Activated T-cell treated with anti-CD3 and anti-CD28 coated beads, Interleukin-2, amount 50 U/mL, for 72 hours (primary cell): ENCODE measurements at places on chromosomes 2 and 18.

GRCh38 chr18:9737472-9738121 lies 29.5 kb downstream of the RAB31 start:
- DNase-seq = no peak

GRCh38 chr2:111208639-111209038 lies 87.9 kb downstream of the BCL2L11 start:
- DNase-seq = no peak

GRCh38 chr2:181077128-181077709 lies 96.8 kb downstream of the UBE2E3 start:
- DNase-seq = peak; percentile 40

DNA sequence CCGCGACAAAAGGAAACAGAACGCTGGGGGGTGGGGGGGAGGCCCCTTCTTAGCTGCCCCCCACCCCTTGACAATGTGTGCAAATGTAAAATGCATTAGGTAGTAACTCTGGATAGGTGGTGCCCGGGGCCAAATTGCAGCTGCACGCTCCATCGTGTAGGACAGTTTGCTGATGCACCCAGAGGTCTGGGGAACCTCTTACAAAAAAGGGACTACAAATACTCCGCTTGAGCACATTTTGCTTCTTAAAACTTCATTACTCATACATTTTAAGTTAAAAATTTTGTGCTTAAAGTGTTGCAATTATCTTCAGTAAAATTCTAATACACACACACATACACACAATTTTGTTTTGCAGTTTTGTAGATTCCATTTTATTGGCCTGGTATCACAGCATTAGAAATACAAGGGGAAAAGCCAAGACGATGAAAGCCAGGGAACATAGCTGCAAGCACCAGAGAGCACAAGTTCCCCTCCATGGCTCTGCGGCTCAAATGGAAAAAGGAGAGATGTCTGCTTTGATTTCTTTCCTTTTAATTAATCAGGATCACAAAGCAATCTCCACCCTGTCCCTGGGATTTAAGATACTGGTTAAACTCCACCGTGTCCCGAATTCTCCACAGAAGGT lies 582.1 kb downstream of the ZEB2 start:
- no peak for DNase-seq

- no peak for DNase-seq
Observed at GRCh38 chr2:31440764-31441163, 26.2 kb upstream of the XDH start.

- no peak for DNase-seq
Observed at GRCh38 chr18:43719267-43719795, 442.0 kb upstream of the SYT4 start.

GRCh38 chr2:144833075-144833637 lies 313.2 kb upstream of the ZEB2 start:
- DNase-seq = no peak

- no peak for DNase-seq
Observed at GRCh38 chr2:207258263-207258991, 92.7 kb upstream of the KLF7 start.

GRCh38 chr2:190511104-190511503 lies 23.4 kb downstream of the NEMP2 start:
- DNase-seq = no peak

DNA sequence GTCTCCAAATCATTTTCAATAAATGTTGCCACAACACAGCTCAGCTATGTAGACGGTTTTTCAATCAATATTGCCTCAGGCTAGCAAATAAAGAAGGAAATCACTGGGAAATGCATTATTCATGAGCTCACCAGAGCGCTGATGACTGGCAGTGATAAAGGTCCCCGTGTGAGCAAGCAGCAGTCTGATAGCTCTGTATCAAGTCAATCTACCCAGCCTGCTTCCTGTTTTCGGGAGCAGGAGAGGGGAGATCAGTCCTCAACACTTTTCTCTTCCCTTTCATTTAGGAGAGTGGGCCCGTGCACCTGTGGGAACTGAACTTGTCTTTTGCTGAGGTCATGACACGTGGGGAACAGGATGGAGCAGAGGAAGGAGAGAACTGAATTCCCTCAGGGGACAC lies 253.9 kb upstream of the SIX2 start:
- no peak for DNase-seq

- DNase-seq = no peak
Observed at GRCh38 chr2:162022290-162022945, 51.6 kb downstream of the DPP4 start.

GRCh38 chr2:216369821-216370220 lies 2.5 kb downstream of the MARCHF4 start:
- DNase-seq = no peak

DNA sequence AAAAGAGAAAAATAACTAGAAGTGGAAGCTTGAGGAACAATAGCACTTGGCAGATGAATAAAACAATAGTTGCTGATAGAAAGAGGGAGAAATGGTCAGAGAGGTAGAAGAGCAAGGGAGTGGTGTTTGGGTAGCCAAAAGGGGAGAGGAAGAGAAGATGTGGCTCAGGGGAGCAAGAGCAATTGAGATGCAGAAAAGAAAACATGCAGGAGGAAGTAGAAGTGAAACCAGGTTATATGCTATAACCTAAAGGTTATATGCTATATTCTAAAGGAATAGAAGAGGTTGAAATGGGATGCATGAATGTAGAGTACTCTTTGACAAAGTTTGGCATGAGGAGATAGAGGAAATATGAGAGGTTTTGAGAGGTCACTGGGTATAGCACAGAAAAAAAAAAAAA lies 759.5 kb downstream of the SATB2 start:
- no peak for DNase-seq
